ENCODE measurements at places on chromosomes 3 and 15.

DNA sequence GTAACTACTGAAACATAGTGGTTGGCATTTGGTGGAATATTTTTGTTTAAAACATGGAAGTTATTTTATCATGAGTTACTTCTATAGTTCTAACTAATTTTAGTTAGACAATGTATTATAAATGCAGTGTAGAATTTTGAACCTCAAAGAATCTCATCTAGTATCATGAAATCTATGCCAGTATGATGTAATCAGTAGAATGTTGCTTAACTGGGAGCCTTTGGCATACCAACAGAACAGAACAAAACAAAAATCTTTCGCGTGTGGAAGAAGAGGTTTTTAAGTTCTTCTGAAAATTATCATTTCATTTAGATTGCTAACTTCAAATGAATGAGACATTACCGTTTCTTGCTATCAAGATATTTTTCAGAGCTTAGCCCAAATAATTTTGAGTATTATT is 98.4 kb upstream of the LRRFIP2 start:
- DNase-seq, result no peak

DNA sequence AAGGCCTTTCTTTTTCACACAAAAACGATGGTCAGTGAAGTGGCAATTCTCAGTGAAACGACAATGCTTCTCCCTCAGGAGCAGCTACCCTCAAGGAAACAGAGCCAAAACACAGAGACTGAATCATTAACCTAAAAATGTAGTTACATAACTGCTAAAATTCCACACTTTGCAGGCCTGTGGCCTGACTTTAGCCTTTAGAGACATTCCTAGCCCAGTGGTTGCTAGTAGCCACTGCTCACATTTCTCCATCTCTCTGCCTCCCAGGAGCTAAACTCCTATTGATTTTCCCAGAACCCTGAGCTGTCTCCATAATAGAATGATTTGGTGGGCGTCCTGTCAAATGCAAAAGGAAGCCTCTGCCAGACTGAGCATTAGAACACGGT is 630.1 kb upstream of the KCNMB2 start:
- DNase-seq, result no peak

- DNase-seq, result peak; percentile 61
Observed at GRCh38 chr3:186609247-186609868, 3.5 kb upstream of the AHSG start.

- no peak for DNase-seq
Observed at GRCh38 chr3:64717411-64717810, 29.6 kb upstream of the ADAMTS9 start.

- DNase-seq, result no peak
Observed at GRCh38 chr3:114406922-114407321, 113.1 kb downstream of the TIGIT start.

GRCh38 chr15:39976291-39977274 is 42.7 kb downstream of the EIF2AK4 start:
- DNase-seq, result peak; percentile 75

DNA sequence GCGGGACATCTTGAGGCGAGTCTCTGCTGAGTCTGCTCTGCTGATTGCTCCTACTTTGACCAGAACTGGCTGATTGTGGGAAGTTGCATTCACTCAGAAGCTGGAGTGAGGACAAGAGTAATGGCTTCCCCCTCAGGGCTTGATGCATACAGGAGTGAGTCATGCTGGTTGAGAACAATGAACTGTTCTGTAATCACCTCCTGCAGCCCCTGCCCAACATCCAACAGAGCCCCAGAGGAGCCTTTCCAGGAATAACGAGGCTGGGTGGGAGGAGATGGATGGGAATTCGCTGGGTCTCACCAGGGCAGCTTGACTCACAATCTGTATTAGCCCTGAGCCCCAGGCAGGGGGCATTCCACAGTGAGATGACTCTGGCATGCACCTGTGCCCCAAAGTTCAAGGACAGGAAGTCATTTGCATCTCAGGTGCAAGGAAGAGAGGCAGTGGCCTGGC is 85.0 kb downstream of the RAB11A start:
- DNase-seq, result no peak

- no peak for DNase-seq
Observed at GRCh38 chr3:31639828-31640227, 107.1 kb downstream of the STT3B start.

- DNase-seq, result no peak
Observed at GRCh38 chr15:41825145-41825544, 2.7 kb upstream of the JMJD7 start.

DNA sequence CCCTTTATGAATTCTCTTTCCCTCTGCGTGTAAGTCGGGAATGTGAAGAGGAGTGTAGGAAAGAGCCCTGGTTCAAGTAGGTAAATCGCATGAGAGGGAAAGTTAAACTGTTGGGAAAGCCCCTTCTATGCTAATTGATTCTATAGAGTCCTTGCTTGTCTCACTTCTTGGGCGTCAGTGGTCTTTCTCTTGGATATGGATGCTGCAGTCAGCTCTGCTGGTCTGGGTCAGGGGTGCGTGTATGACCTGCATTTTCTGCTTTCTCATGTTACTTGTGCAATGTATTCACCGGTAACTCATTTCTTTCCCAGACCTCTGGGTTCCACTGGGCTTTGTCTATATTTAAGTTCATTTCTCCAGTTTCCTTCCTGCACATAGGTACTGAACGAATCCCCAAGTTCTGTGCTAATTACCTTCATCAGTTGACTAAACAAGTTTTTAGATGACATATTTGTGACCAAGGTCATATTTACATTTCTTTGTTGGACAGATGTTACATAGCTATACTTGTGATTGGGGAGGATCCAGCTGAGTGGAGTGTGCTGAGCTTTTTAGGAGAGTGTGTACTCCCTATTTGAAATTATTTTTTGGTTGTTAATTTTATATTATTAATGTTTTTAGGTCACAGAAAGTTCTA is 1.4 kb downstream of the SETD5 start:
- peak; percentile 38 for DNase-seq

DNA sequence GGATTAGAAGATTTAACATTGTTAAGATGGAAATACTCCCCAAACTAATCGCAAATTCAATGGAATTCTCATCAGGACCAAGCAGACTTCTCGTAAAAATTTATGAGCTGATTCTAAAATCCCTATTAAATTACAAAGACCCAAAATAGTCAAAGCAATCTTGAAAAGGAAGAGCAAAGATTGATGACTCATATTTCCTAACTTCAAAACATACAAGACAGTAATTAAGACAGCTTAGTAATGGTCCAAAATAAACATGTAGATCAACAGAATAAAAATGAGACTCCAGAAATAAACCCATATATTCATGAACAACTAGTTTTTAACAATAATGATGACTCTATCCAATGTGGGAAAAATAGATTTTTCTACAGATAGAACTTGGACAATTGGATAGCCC is 148.7 kb downstream of the SI start:
- DNase-seq, result no peak

DNA sequence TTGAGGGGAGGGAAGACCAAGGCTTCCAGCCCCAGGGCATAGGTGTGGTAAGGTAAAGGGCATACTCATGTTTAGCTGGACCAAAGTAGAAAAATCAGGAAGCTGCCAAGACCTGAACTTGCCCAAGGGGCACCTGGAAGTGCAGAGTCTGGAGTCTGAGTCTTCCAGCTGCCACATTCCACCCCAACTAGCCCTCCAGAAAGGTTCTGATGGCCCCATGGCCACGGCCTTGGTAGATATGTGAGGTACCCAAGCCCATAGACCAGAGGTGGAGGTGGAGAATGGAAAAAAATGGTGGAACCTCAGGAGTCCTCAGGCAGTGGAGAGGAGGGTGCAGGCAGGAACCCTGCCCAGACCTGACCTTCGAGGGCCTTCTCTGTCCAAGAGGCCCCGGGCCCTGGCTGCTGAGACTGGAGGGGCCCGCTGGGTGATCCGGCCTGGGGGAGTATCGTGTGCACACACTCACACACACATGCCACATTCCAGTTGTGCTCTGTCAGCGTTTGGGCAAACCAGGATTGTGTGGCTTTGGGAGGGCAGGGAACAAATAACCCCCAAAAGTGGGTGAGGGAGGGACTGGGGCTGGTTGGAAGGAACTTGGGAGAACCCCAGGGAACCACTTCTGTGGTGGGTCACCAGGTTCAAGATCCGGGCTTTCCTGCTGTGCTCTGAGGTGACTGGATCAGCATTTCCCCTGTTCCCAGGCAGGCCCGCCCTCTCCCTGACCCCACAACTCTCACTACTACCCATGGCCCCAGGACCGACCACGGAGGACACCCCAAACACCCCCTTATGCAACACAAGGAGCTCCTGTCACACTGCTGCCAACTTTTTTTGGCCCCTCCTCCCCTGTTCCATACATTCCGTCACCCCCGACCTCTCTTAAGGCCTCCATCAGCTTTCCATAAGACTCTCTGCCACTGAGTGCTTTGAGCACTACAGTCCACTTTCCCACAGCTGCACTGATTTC is 11.6 kb downstream of the MYL3 start:
- no peak for DNase-seq

DNA sequence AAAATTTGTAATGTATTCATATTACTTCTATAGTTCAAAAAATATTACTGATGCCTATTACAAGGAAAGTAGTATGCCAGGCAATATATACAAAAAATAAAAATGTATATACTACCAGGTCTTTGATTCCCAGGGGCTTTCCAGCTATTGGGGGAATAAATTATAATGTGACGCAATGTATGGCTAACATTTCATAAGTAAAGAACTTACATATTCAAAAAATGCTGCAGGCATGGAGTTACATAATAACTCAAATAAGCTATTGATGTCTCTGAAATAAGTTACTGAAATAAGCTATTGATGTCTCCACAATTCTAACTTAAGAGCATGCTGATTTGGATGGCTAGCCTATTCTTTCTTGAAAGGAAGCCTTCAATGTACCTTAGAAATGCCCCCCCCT is 30.2 kb downstream of the MCCC1 start:
- DNase-seq, result no peak

GRCh38 chr3:66431494-66431893 is 69.3 kb downstream of the LRIG1 start:
- no peak for DNase-seq
